ENCODE measurements at places on chromosomes 3 and 15.

- DNase-seq = no peak
Measured at GRCh38 chr3:40109641-40110490, 199.6 kb upstream of the EIF1B start.

- no peak for DNase-seq
Measured at GRCh38 chr3:97981886-97982285, 9.7 kb upstream of the RIOX2 start.

DNA sequence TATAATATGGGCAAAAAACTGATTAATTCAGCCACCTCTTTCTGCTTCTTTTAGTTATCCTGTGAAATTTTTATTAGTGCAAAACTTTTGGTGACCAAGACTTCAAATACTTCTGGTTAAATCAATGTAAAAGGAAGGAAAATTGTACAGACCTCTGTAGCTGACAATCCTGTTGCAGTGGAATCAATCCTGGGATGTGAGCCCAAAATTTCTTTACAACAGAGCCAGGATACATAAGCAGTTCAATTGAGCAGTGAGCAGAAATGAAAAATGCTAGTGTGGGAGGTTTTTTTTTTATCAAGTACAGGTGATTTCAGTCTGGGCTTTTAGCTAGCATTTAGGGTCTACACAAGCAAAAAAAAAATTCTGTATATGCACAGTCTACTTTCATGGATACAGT lies 398.0 kb downstream of the OTOL1 start:
- DNase-seq = no peak

DNA sequence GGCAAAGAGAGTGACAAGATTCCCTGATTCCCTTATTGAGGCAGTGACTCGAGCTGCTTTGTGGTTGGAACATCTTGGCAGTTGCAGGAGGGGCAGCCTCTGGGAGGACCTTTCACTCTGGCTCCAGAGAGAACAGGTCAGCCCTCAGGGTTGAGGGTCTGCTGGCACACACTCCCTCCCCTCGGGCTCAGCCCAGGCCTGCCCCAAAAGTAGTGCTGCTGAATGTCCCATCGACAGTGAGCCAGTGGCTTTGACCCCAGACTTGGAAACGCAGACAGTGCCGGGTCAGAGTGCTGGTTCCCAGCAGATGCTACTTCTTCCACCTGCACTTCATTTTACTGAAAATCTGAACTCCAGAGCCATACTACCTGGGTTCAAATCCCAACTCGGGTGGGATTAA lies 25.6 kb upstream of the ATP2B2 start:
- DNase-seq = no peak

- DNase-seq = no peak
Measured at GRCh38 chr15:89999676-90000185, 1.4 kb upstream of the ZNF710 start.

DNA sequence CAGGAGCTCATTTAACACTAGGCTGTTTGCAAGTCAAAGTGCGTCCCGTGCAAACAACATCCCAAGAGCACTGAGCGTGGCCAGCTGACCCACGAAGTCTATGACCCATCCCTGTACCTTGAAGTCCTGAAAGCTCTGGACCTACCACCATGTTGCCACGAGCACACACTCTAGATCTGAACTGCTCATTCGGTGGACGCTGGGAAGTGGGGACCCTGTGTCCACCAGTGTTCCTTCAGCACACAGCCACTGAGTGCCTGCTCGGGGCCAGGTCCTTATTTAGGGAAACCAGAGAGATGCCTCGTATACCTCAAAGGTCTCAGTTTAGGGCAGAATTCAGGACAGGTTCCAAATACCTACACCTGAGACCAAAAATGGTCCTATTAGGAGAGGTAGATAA lies 236.9 kb downstream of the XXYLT1 start:
- DNase-seq = no peak

GRCh38 chr15:73955861-73956742 lies 29.8 kb downstream of the LOXL1 start:
- DNase-seq = no peak

GRCh38 chr15:78991476-78991875 lies 46.6 kb upstream of the CTSH start:
- no peak for DNase-seq

DNA sequence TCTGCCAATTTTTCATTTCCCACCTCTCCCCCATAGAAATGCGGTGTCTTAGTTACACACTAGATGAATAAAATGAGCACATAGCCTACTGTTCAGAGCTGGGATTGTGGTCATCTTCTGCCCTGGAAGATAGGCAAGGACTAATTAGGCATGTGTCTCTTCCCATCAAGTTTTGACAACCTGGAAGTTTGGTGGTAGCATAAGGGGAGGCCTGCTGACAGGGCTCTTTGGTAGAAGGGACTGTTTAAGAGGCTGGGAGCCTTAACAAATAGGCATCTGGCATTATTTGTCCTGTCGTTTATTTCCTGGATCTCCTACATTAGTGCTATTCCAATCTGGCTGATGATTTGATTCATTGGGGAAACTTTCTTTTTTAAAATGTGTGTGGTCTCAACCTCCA lies 512.3 kb downstream of the ZNF385D start:
- no peak for DNase-seq

DNA sequence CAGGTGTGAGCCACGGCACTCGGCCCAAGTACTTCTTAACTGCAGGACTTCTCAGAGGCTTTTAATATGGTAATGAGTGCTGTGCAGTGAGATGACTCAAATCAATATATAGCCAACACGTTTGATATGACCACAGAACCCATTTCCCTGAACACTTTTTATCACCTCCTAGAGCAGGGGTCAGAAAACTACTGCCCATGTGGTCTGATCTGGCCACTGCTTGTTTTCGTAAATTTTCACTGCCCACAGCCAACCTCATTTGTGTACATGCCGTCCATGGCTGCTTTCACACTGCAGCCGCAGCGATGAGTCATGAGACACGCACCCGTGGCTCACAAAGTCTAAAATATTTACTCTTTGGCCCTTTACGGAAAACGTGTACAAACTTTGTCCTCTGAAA lies 179.2 kb downstream of the RORA start:
- DNase-seq = no peak

DNA sequence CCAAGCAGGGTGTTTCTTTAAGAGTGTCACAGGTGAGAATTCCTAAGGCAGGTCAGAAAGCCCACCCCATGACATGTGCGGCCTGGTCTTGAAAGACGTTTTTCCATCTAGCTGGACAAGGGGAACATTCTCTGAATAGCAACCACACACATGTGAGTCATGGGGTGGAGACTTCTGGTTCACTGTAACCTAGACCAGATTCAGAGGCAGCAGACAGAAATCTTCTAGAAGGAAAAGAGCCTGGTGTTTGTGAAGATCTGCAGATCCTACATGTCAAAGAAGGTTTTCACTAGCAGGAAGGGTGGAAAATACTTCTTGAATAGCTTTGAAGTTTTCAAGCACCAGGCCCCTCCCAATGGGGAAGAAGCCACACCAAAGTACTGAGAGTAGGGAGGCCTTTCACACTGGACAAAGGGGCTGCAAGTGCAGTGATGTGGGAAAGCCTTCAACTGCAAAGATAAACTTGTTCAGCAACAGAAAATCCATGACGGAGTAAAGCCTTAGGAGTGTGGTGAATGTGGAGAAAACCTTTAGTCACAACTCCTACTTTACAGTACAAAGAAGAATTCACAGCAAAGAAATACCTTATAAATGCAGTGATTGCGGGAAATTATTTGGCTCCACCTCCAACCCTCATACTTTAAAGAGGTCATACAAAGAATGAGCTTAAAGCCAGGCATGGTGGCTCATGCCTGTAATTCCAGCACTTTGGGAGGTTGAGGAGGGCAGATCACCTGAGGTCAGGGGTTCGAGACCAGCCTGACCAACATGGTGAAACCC lies 17.6 kb downstream of the ADAM10 start:
- DNase-seq = no peak

DNA sequence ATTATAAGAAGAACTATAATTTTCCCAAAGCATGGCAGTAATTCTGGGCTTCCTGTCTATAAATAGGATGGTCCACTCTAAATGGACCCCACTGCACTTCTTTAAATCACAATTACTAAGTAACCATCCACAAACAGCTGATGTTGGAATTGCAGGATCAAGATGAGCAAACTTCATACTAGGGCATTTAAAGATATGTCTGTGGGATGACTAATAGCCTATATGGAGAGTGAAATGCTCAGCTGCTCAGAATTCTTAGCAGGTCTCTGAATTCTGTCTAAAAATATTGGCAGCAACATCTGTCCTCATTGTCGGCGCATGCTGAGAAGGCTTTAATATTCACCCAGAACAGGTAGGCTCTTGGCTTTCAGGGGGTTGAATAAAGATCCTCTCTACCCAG lies 140.4 kb downstream of the SATB1 start:
- DNase-seq = no peak

DNA sequence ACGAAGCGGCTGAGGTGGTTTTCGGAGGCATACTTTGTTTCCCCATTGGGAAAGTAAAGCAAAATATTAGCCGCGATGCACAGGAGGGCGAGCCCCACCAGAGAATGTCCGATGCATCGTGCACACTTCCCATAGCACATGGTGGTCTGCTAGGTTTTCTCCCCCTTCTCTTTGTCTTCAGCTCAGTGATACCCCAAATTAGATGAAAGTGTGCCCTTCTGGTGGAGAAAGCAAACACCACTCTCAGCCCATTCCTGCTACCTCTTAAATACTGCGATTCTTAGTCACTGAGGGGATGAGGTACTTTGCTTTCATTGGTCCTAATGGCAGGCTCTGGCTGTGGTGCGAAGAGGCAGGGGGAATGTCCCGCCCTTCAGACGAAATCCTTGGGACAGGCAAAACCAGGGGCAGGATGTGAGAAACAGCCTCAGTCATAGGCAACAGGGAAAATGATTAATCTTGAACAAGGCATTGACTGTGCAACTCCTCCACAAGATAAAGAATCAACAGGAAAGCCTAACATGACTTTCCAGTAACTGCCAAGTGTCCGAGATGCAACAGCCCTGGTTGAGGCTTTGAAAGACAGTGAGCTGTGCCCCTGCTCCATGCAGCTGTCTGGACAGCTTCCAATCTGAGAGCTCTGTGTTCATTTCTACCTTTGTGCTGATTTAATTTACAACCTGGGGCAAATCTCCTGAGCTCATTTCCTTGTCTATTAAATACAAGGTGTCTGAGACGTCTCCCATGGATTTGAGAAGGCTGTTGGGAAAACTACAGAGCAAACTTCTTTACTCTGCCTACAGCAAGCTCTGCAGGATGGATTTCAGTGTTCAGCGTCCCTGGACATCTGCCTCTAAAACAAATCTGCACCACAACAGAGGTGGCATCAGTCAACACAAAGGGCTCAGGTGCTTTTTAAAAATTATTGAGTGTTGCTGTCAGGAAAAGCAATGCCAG lies at the start of gene TM4SF1:
TM4SF1 (minus strand) TSS at position 242 of the 957 bp plus-strand sequence; CDS start at position 140, 102 bp downstream.
- DNase-seq = no peak

DNA sequence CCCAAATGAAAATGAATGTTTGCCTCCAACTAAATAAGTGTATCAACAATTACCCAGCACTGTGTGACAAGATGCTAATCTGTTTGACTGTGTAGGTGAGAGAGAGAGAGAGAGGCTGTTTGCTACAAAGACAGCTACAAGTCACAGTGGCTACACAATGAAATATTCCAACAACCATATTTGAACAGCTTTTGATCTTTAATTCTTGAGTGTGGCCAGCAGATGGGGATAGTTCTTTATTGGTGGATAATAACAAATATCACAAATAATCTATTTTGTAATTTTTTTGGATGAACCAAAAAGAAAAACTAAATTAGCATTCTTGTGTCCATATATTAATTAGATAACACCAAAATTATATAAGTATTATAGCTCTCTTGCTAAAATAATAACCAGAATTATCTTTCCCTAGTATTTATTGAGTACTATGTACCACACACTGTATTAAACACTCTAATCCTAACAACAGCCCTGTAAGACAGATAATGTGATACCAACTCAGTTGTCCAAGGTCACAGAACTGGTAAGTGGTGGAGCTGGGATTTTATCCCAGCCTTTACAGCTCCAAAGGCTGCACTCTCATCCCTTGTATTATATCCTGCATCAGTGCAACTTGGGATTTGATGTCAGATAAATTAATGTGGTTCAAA lies 61.9 kb upstream of the C3orf80 start:
- DNase-seq = no peak

DNA sequence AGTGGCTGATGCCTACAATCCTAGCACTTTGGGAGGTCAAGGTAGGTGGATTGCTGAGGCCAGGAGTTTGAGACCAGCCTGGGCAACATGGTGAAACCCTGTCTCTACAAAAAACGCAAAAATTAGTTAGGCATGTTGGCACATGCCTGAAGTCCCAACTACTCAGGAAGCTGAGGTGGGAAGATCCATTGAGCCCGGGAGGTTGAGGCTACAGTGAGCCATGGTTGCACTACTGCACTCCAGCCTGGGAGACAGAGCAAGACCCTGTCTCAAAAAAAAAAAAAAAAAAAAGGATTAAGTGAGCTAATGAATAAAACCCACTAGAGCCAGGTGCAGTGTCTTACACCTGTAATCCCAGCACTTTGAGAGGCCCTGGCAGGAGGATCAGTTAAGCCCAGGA lies 6.7 kb upstream of the SEC11A start:
- DNase-seq = no peak

DNA sequence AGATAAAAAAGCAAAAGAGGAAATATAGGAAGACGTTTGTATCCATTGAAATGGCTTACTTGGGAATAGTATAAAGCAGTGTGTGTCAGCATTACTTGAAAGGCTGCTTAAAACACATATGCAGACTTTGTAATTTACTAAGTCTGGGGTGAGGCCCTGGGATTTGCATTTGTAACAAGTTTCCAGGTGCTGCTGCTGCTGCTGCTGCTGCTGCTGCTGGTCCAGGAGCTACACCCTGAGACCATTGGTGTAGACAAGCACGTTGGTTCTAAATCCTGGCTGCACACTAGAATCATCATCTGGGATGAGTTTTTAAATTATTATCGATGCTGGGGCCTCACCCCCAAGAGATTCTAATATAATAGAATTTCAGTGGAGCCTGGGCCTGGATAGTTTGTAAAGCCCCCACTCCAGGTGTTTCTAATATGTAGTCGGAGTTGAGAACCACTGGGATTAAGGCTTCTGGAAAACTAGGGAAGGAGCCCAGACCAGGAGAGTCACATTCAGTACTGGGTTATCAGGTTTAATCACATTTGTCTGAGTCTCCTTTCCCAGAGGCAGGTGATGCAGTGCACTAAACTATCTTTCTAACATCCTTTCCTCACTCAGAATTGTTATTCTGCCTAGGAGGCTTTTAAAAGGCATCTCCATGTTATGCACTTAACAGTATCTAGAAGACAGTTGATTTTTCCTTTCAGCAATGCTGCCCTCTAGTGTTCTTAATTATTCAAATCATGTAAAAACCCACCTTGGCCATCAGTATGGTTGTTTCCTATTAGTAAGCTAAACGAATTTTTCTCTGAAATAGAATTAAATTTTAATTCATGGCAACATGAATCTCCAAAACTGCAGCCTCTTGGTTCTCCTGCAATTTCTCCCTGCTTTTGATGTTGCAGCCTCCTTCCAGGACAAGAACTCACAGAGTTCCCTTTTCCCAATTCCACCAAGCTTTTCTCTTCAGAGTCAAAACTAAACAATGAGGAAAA lies 45.4 kb downstream of the SSR3 start:
- DNase-seq = no peak

DNA sequence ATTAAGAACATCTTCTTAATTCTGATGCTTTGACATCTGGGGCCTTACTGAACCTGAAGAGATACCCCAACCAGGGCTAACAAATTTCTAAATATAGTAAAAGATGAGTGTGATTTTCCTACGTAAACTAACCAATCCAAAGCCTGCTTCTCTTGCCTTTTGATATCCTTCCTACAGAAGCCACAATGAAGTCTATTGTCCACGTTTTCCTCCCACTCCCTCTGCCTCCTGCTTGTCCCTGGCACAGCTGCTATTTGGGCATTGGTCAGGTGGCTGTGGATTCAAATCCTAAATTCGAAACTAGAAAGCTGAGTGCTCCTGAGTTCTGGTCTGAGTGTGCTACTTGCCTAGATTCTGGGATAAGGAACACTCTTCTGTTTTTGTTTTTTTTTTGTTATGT lies 17.4 kb upstream of the MKRN3 start:
- DNase-seq = no peak
